Vein endothelial cell (primary cell): ENCODE measurements at places on chromosomes 7 and 10. TPM values are rescaled to one million over a fixed set of nuclear protein-coding genes. Genes with fewer than 3 reads are reported as not detected.

UCN3 gene
- total RNA-seq: not detected in 2 replicates

ZNF746 gene
- 23.8 and 31.0 TPM in 2 replicates for total RNA-seq

TNKS2 gene
- 43.1 and 60.7 TPM in 2 replicates for total RNA-seq

HOXA9 gene
- 10.8 and 18.2 TPM in 2 replicates for total RNA-seq

PEX1 gene
- total RNA-seq: 10.6 and 12.1 TPM in 2 replicates

SLC26A5 gene
- total RNA-seq: 0.33 and 0.38 TPM in 2 replicates

SPAM1 gene
- total RNA-seq: not detected in 2 replicates

ACADSB gene
- total RNA-seq: 3.3 and 5.3 TPM in 2 replicates

FUOM gene
- total RNA-seq: 22.4 and 28.4 TPM in 2 replicates

CFAP69 gene
- 2.6 and 3.6 TPM in 2 replicates for total RNA-seq

CFAP46 gene
- total RNA-seq: 1.3 and 1.5 TPM in 2 replicates

ATOH7 gene
- total RNA-seq: not detected in 2 replicates

UFSP1 gene
- 2.5 and 2.9 TPM in 2 replicates for total RNA-seq

DNAJC1 gene
- total RNA-seq: 26.1 and 31.4 TPM in 2 replicates

MINDY4 gene
- 4.2 and 5.0 TPM in 2 replicates for total RNA-seq

STK31 gene
- total RNA-seq: 0.19 and 0.33 TPM in 2 replicates

LIPK gene
- total RNA-seq: not detected in 2 replicates

TBXAS1 gene
- 2.5 and 2.9 TPM in 2 replicates for total RNA-seq

GLI3 gene
- total RNA-seq: 2.9 and 3.6 TPM in 2 replicates

SOSTDC1 gene
- not detected in 2 replicates for total RNA-seq

FAM25G gene
- not detected in 2 replicates for total RNA-seq

SPDYE3 gene
- total RNA-seq: not detected in 2 replicates

ATP5F1C gene
- total RNA-seq: 276 and 311 TPM in 2 replicates
